ENCODE measurements at places on chromosomes 3 and 15.
A peak's percentile ranks its signal among the peaks of the same experiment; 100 is the strongest.

DNA sequence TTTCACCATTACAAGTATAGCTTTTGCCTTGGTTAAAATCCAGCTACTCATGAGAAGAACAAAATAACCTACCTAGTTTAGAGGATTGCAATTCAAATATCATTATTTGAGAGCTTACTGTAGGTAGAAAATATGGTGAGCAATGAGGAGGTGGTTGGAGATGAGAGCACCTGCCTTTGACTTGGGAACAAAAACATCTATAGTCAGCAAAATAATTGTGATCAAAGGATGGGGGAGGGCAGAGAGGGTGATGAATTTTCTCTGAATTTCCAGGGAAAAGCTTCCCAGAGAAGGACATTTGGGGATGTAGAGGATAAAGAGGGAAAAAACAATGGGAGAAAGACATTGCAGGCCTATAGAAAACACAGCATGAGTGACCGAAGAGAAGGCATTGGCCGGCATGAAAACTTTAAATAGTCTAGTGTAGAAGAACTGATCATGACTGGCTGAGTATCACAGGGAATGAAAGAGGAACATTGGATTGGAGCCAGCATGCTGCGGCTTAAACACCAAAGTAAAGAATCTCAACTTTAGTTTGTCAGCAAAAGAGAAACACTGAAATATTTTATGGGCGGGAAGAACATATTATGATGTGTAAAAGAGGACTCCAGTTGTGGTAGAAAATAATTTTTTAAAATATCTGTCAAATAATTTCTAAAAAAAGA, 581.3 kb downstream of the UNC13C start:
- DNase-seq = no peak

- no peak for DNase-seq
Measured at GRCh38 chr15:44780608-44781007, 44.3 kb downstream of the TRIM69 start.

DNA sequence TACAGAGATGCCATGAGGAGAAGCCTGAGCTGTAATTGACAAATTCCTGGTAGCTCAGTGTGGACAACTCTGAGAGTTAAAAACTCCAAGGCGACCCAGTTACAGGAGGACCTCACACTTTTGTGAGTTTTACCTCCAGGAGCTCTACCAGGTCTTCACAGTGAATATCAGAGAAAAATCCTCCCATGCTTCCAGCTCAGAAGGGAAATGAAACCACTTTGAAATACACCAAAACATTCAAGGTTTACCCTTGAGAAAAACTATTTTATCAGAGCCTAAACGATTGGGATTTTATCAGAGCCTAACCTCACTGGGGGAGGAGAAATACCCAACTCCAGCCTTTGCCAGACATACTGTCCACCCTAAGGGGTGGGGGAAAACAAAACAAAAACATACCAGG, 52.4 kb downstream of the MCCC1 start:
- no peak for DNase-seq

- DNase-seq = no peak
Measured at GRCh38 chr3:48088056-48088748, 72.0 kb upstream of the MAP4 start.

- DNase-seq = no peak
Measured at GRCh38 chr3:45664578-45664977, 24.6 kb upstream of the SACM1L start.

DNA sequence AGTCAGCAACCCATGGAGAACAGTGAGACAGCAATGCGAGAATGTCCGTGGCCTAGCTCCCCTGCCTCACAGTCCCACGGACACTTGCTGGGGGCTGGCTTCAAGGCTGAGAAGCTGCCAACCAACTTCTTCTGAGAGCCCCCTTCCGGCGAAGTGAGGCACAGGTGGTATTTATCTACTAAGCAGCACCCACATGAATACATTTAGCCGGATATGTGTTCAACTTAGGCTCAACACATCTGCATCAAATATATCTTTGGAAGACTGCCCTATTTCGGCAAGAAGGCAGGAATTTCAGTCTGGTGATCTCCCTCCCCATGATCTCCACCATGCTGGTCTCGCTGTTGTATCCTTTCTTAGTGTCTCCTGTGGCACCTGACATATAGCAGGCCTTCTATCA, 340.9 kb upstream of the NR2E3 start:
- no peak for DNase-seq

- DNase-seq = no peak
Measured at GRCh38 chr3:72231439-72232196, 446.7 kb upstream of the PROK2 start.

DNA sequence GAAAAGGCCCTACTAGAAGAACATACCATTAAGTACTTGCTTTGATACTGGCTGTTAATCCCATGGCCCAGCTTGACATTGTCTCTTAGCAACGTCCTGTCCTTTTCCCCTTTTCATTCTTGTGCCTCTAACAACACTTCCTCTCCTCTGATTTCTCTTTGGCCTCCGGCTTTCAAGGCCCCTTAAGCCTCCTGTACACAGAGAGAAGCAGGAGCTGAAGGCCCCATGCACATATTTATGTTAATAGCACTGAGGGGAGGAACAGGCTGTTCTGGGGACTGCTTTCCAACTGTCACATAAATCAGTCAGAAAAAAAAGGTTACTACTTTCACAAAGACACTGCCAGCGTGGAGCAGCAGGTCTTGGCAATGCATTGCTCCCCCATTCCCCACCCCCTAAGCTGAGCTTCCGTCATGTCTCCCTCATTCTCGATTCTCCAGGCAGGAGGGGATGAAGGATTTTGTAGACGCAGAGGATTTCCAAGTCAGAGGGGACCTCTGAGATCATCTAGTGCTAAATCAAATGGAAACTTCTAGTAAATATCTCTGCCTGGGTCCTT, 257.4 kb upstream of the ADAMTS9 start:
- DNase-seq = no peak

GRCh38 chr3:13647298-13648059, 98.6 kb downstream of the FBLN2 start:
- no peak for DNase-seq

- no peak for DNase-seq
Measured at GRCh38 chr3:171453180-171453886, 6.9 kb downstream of the TNIK start.

GRCh38 chr15:25717457-25718168, 145.5 kb downstream of the ATP10A start:
- no peak for DNase-seq

DNA sequence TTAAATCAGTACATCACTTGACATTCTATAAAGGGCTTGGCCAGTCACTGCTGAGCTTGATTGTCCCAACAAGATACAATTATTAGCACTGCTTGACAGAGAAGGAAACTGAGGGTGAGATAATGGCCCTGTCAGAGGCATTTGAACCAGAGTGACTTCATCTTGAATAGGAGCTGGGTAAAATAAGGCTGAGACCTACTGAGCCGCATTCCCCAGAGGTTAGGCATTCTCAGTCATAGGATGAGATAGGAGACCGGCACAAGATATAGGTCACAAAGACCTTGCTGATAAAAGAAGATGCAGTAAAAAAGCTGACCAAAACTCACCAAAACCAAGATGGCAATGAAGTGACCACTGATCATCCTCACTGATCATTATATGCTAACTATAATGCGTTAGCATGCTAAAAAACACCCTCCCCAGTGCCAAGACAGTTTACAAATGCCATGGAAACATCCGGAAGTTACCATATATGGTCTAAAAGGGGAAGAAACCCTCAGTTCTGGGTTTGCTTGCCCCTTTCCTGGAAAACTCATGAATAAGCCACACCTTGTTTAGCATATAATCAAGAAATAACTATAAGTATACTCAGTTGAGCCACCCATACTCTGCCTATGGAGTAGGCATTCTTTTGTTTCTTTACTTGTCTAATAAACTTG, 239.1 kb upstream of the SETMAR start:
- DNase-seq = no peak

DNA sequence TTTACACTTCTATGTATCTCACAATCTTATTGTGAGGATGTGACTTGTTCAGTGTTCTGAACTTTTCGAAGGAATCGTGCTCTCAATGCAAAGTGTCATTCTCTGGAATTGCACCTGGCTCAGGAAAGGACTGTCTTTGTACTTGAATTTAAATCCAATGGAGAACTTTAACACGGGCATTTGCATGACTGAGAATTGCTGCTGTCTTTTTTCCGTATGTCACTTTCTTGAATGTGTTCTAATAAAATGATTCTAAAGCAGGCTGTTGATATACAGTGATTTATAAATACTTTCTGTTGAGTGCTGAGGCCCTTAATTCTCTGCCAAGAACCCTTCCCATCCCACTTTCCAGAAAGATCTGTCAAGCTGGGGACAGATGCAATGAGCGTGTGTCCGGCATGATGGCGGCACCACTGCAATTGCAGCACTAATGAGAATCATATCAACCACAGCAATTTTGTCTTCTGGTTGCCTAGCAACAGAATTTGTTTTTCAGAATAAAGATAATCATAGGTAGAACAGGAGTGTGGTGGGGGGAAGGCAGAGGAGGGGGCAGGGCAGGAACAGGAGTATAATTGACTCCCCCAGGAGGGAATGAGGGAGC, 210.6 kb upstream of the UMPS start:
- DNase-seq = no peak

DNA sequence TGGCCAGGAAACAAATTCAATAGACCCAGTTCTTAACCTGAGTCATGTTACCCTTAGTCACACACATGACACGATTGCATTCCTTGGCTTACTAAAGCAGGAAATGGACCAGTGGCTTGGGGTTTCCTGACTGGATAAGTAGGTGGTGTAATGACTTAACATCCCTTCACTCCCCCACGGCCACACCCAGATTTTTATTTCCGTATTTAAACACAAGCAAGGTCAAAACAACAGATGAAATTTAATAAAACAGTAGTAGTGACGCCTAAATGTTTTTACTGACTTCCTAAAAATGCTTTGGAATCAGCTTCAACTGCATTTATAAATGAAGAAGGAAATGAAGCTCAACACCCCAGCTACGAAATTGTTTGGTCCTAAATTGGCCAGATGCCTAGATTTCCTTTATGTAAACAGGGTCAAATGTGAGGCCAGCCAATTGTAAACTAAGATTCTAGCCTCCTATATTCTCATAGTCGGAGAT, 324.3 kb downstream of the CHST2 start:
- peak; percentile 83 for DNase-seq

- DNase-seq = no peak
Measured at GRCh38 chr15:41565702-41566101, 6.7 kb downstream of the TYRO3 start.

GRCh38 chr15:64774037-64774628, 1.3 kb downstream of the RBPMS2 start:
- DNase-seq = no peak

GRCh38 chr3:158912621-158913020, 110.8 kb downstream of the MFSD1 start:
- no peak for DNase-seq

DNA sequence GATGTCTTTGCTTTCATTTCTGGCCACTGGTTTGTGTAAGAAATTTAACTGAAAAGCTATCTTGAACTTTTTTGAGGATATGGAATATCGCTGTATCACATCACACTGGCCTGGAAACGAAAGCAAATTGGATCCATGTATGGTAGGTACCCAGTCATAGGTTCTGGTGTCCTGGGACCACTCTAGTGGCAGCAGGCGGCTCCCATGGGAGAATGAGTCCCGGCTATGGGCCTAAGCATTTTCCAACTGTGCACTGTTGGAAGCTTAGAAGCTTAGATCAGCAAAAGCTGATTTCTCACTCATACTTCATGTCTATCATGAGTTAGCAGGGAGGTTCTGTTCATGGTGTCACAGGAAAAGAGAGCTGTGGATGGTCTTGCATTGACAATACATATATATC, 323.2 kb downstream of the PLCL2 start:
- DNase-seq = no peak

GRCh38 chr15:44102675-44103254, 92.3 kb downstream of the FRMD5 start:
- peak; percentile 91 for DNase-seq

- no peak for DNase-seq
Measured at GRCh38 chr3:65560133-65560532, 478.6 kb downstream of the MAGI1 start.

DNA sequence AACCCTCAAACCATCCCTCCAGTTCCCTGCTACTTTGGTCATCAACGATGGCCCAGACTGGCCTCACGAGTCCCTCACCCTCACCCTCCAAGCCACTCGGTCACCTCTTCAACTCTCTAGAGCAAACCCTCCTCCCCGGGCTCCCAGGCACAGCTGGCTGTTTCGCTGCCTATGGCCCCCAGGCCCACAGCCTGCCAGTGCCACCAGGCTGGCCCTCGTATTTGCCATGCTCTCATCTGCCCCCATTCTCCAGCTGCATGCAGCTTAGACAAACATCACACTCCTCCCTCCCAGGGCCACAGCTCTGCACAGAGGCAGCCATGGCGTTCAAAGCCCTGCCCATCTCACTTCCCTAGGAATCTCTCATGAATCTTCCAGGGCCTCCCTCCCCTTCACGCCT, 13.8 kb downstream of the RAB43 start:
- DNase-seq = no peak

DNA sequence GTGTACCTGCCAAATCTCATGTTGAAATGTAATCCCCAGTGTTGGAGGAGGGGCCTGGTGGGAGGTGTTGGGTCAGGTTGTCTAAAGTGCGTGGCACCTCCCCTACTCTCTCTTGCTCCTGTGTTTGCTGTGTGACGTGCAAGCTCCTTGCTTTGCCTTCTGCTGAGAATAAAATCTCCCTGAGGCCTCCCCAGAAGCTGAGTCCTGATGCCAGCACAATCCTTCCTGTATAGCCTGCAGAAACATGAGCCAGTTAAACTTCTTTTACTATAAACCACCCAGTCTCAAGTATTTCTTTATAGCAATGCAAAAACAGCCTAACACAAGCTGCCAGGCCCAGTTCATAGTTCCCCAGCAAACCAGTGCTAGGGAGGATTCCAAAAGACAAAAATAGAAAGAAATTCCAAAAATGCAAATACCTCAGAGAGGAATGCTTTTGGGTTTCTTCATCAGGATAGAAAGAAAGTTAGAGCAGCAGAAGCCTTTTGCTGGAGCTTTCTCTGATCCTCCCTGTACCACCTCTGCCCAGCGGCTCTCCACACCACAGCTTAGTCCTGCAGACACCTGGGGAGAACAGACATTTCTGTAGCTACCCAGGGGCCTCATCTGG, 25.9 kb upstream of the CDV3 start:
- peak; percentile 53 for DNase-seq

All from SJSA1 (cell line).